ENCODE measurements at places on chromosomes 2 and 18. TPM values are rescaled to one million over a fixed set of nuclear protein-coding genes. Genes with fewer than 3 reads are reported as not detected.

GRCh38 chr2:140654565-140654964 is 1476.3 kb downstream of the LRP1B start:
- DNase-seq, result no peak

- no peak for DNase-seq
Measured at GRCh38 chr2:6676776-6677175, 188.9 kb downstream of the CMPK2 start.

DNA sequence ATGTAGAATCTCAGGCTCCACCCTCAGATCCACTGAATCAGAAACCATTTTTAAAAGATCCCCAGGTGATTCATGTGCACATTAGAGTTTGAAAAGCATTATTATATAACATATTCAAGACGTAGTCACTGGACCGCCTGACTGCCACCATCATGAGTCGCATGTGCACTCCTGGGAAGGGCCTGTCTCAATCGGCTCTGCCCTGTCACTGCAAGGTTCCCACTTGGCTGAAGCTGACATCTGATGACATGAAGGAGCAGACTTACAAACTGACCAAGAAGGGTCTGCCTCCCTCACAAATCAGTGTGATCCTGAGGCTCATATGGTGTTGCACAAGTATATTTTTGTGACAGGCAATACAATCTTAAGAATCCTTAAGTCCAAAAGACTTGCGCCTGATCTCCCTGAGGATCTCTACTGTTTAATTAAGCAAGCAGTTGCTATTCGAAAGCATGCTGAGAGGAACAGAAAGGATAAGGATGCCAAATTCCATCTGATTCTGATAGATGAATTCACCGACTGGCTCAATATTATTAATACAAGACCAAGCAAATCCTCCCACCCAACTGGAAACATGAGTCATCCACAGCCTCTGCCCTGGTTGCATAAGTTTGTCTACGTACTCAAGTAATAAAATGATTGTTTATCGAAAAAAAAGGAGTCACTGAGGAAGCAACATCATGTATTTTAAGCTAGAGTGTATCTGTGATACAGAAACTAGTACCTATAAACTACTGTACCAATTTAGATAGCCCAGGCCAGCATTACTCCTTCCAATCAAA is 26.2 kb downstream of the ATAD2B start:
- DNase-seq, result no peak

GRCh38 chr2:226295681-226296080 is 503.9 kb downstream of the IRS1 start:
- DNase-seq, result no peak

- DNase-seq, result no peak
Measured at GRCh38 chr2:159124441-159124911, 156.0 kb downstream of the TANC1 start.

The ANKRD23 gene
- polyA plus RNA-seq, result 0.96 TPM

The VWC2L gene
- not detected for polyA plus RNA-seq

- no peak for DNase-seq
Measured at GRCh38 chr18:53241161-53241560, 901.2 kb downstream of the DCC start.

DNA sequence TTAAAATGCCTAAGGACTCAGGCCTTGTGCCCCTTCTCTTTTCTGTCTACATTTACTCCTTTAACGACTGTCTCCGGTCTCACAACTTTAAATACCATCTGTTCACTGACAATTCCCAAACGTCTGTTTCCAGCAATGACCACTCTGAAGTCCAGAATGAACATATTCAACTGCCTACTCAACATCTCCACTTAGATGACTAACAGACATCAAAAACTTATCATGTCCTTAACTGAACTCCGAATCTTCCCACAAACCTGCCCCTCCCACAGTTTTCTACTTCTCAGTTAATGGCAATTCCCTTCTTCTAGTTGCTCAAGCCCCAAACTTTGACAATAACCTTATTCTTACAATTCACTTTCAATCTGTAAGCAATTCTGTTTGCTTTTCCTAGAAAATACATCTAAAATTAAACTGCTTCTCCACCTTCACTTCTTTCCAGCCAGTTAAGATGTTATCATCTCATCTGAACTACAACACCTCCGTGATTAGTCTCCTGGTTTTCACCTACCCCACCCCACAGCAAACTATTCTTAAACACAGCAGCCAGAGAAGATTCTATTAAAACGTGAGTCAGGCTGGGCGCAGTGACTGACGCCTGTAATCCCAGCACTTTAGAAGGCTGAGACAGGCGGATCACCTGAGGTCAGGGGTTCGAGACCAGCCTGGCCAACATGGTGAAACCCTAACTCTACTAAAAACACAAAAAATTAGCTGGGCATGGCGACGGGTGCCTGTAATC is 2.8 kb downstream of the C1D start:
- DNase-seq, result no peak

The CCDC141 gene
- polyA plus RNA-seq, result 10.6 TPM

The SERPINB10 gene
- polyA plus RNA-seq, result not detected

GRCh38 chr2:30631051-30631671 is 176.1 kb downstream of the CAPN13 start:
- DNase-seq, result no peak

DNA sequence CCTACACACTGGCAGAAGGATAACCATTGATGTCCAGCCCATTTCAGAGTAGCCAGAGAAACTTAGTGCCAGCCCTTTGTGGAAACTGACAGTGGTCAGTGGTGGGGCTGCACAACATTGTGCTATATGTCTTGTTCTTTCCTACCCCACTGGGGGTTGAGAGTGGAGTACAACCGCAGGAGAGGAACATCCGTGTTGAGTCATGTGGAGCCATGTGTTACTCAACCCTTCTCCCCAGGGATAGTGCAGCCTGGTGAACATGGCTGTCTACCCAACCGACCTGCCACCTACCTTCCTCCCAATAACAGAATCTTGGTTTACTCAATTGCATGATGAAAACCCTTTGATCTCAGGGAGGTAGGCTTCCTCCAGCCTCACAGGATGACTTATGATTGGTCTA is 65.3 kb upstream of the MAPK4 start:
- DNase-seq, result no peak

The ARHGEF4 gene
- 2.1 TPM for polyA plus RNA-seq

- peak; percentile 89 for DNase-seq
Measured at GRCh38 chr2:74833418-74834233, at the start of gene HK2. TSS of gene HK2 (plus strand) at chr2:74834127. CDS start at chr2:74834581, 454 bp downstream.

The KCNF1 gene
- 0.22 TPM for polyA plus RNA-seq

The GKN2 gene
- not detected for polyA plus RNA-seq

All from heart left ventricle (tissue), 16 donors.